ENCODE measurements at places on chromosomes 11 and 22.

GRCh38 chr11:16215352-16215751 is 141.0 kb downstream of the SOX6 start:
- no peak for DNase-seq

- DNase-seq, result no peak
Observed at GRCh38 chr11:21148376-21148775, 479.0 kb downstream of the NELL1 start.

DNA sequence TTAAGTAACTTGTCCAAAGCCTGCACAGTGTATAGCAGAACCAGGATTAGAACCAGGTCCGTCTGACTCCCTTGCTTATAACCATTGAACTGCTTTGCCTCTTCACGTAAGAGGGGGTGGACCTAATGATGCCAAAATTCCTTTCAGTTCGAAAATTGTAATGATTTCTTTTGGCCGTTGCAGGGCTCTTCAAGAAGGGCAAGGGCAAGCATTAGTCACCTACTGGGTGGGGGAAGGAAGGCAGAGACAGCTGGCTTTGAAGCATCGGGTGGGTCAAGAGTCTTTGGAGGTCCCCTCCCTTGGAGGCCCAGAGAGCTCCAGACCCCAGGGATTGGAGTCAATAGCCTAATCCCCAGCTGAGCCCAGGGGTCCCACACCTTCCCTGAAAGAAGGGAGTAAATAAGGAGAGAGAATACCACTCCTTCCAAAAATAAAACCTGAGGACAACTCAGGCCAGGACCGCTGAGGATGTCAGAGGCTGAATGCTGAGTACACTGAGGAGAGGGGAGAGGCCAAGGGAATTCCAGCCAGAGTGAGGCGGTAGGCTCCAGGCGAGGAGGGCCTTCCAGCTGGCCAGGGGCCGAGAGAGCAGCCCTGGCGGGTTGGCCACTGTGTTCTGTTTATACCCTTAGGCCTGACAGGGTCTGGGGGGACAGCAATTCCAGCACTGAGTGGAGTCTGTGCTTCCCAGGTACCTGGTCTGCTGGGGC is 14.1 kb downstream of the CREB3L1 start:
- no peak for DNase-seq

DNA sequence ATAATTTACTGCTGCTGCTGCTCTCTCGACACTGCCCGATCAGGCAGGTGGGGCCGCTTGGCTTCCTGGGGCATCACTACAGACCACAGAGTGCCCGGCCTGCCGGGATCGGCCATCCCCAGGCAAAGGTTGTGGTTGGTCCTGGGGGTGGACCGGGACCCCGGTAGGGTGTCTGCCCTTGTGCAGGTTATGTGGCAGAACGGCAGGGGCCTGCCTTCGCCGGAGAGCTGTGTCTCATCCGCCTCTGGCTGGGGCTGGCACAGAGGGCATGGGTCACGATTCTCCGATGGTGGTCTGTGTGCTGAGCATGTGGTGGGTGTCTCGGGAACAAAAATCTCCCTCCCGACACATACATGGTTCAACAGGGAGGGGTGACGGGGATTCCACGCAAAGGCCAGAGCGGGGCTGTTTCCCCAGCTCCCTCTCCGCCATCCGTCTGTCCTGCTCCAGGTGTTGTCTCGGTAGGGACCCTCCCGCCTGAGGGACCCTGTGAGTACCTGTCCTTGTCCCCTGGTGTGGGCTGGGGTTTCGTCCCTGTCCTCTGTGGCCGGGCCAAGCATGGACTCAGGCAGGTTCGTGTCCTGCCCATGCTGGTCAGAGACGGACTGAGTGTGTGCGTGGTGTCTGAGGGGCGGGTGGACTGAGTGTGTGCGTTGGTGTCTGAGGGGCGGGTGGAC is 7.8 kb downstream of the GRAMD4 start:
- DNase-seq, result no peak

- DNase-seq, result no peak
Observed at GRCh38 chr11:22407921-22408320, 69.7 kb downstream of the SLC17A6 start.

GRCh38 chr11:79244241-79244772 is 196.5 kb downstream of the TENM4 start:
- no peak for DNase-seq

- DNase-seq, result peak; percentile 36
Observed at GRCh38 chr22:21972293-21972779, 10.3 kb downstream of the TOP3B start.

- no peak for DNase-seq
Observed at GRCh38 chr11:796565-797295, 1.4 kb downstream of the SLC25A22 start.

DNA sequence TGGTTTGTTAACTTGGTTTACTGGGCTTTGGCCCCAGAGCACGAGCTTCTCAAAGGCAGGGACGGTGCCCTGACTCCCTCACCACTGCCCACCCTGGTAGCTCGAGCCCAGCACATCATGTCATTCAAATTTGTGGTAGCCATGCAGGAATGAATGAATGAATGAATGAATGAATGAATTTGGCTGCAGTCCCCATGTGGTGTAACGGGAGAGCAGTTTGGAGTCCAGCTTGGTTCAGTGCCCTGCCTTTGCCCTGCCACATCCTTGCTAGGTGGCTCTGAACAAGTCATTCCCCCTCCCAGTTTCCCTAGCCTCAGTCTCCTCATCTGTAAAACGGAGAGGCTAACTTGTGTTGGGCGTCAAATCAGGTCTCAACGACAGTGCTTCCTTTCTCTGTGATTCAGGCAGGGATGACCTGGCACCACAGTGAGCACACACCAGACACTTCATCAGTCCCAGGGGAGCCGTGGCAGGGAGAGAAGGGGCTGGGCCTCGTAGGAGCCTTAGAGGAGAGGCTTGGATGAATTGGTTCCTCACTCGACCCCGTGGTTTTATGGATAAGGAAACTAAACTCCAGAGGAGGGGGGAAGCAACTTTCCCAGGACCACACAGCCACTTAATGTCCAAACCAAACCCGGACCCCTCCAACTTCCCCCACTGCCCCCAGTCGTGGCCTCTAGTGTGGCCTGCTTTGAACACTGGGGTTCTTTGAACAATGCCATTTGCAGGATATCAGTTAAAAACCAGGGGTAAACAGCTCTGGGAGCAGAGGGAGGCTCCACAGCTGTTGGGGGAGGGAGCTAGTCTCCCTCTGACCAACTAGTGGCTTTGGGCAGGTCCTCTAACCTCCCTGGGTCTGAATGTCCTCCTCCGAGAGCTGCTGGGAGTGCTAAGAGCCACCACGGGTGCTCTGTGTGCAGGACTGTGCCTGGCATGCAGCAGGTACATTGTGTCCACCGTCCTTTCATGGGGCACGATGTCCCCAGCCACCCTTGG is 86.2 kb downstream of the CACNA1I start:
- DNase-seq, result no peak

DNA sequence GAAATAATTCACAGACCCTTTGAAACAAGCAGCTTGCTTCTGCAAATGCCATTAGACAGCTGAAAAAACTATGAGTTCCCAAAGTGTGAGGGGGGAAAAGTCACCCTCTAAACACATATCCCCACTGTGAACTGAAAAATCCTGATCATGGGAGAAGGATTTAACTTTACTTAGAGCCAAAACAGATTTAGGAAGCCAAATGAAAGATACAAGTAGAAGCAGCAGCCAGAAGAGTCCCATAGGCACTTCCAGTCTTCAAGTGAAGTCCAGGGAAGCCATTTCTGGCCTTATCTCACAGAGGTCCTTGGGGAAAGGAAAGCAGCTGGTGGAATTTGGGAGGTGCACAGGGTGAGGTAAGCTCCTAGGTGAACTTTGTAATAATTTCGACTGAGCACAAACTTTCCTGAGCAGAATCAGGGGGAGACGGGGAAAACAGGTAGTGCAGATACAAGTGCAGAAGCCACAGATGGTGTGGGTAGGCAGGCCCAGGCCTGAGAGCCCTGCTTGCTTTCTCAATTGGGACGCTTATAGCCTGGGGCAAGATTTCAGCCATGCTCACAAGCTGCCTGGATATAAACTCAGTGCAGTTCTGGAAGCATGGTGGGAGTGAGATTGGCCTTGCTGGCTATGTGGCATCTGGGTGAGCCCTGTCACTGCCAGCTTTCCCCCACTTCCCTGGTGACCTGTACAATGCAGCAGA is 44.8 kb downstream of the GAS2 start:
- DNase-seq, result no peak

- DNase-seq, result no peak
Observed at GRCh38 chr22:46452195-46453005, 85.0 kb downstream of the CELSR1 start.

DNA sequence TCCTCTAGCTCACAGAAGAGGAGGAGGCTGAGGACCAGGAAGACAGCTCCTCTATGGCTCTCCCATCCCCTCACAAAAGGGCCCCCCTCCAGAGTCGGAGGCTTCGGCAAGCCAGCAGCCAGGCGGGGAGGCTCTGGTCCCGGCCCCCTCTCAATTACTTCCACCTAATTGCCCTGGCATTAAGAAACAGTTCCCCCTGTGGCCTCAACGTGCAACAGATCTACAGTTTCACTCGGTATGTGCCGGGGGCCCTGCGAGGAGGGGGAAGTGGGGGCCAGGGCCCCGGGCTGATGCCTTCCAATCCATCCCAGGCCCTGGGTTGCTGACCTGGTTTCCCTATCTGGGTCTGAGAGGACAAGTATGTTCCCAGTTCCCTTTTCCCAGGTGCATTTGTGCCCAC is 7.9 kb downstream of the FOXR1 start:
- DNase-seq, result no peak

DNA sequence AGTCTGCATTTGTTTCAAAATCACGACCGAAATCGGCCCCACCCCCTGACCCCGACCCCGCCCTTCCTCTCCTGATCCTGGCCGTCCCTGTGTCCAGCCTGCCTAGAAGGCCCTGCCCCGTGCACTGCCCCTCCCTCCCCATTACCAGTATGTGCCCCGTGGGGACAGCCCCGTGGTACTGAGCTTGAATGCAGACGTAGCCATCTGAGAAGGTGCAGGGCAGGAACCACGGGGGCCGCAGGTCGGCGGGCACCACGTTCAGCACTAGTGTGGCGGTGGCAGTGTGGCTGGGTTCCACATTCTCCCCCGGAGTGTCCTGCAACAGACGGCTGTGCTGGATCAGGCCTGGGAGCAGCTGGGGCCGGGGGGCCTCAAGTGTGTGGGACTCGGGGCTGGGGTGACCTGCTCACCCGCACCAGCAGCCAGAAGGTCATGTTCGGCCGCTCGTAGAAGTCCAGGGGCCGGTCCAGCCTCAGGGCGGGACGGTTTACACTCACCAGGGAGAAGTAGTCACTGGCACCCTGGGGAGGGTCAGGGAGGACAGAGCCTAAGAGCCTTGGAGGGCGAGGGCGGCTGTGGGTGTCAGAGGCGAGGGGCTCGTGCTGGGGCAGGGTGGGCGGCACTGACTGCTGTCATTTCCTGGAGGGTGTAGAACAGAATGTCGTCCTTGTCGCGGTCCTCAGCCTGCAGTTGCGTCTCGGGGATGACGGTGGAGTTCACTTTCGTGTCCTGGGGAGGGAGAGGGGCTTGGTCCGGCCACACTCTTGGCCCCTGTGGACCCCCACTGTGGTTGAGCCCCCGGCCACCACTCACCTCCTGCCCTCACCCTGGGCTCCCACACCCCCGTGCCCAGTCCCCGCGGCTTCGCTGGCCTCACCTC is 3.6 kb downstream of the CDHR5 start:
- no peak for DNase-seq

DNA sequence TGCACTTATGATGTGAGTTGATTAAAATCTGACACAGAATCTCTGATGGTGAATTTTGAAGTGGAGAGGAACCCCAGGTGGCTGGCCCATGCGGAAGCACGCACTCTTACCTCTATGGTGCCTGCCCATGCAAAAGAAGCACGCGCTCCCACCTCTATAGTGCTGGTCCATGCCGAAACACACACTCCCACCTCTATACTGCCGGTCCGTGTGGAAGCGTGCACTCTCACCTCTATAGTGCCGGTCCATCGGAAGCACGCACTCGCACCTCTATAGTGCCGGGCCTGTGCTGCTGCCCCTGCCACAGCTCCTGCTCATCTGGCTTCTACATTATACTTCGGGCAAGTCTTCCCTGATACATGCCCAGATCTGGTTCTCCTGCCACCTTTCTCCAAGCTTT is 36.8 kb upstream of the SLC25A1 start:
- DNase-seq, result no peak

- DNase-seq, result no peak
Observed at GRCh38 chr11:66547662-66548009, 933 bp downstream of the ACTN3 start.

GRCh38 chr22:48581205-48581766 is 1246.4 kb downstream of the BRD1 start:
- no peak for DNase-seq

- DNase-seq, result no peak
Observed at GRCh38 chr11:1751999-1752906, 1.9 kb upstream of the IFITM10 start.

DNA sequence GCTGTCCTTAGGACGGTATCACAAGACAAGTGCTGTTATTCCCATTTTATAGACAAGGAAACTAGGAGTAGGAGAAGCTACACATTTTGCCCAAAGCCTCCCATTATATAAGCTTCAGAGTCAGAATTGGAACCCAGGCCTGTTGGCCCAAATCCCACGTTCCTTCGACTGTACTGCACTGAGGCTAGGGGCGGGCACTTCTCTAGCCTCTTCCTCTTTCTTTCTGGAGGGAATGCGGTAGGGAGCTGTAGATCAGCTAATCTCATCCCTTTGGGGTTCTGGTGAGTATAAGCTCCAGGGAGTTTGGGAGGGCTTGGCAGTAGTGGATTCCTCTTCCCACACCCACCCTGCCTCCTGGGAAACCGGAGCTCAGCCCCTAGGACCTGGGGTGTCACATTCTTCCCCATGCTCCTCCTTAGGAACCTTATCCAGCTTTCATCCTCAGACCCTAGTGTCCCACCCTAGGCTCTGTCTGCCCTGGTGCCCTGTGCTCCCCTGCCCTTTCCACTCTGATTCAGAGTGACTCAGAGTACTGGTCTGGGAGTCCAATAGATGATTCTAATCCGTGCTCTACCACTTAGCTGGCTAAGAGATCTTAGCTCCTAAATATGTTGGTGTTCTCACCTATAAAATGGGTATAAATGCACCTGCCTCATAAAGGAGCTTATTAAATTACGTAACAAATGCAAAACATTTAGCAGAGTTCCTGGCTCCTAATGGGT is 29.3 kb downstream of the PHLDB1 start:
- DNase-seq, result no peak

DNA sequence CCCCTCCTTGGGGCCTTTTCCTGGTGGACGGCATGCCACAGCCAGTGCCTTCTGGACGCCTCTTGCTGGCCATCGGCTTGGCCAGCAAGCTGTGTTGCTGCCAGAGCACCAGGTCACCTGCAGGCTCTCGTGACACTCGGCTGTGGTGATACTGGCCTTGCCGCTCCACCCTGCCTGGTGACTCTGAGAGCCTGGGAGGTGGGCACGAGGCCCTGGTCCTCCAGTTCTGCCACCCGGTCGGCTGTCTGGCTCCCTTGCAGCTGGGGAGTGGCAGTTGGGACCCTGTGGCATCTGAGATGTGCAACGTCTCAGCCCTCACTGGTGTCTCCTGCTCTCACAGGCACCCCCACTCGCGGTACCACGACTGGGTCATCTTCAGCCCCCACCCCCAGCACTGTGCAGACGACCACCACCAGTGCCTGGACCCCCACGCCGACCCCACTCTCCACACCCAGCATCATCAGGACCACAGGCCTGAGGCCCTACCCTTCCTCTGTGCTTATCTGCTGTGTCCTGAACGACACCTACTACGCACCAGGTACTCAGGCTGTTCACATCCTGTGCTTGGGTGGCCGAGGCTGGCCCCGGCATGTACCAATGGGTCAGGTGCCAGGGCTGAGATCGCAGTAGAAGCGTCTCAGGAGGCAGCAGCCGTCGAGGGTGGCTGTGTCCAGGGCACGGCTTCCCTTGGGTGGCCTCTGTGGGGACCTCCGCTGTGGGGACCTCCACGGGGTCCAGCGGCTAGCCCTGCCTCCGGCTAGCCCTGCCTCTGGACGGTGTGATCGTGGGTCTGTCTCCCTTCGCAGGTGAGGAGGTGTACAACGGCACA is 26.0 kb downstream of the MUC2 start:
- no peak for DNase-seq

Measured in stimulated activated CD8-positive, alpha-beta memory T cell treated with anti-CD3 and anti-CD28 coated beads, Interleukin-7, amount 100 ng/mL, for 24 hours (primary cell).